Natural killer cell (primary cell): ENCODE measurements at places on chromosomes 1 and 21. TPM values are rescaled to one million over a fixed set of nuclear protein-coding genes. Genes with fewer than 3 reads are reported as not detected.

GRCh38 chr1:15696956-15697521, 12.9 kb downstream of the PLEKHM2 start:
- DNase-seq, result no peak

DNA sequence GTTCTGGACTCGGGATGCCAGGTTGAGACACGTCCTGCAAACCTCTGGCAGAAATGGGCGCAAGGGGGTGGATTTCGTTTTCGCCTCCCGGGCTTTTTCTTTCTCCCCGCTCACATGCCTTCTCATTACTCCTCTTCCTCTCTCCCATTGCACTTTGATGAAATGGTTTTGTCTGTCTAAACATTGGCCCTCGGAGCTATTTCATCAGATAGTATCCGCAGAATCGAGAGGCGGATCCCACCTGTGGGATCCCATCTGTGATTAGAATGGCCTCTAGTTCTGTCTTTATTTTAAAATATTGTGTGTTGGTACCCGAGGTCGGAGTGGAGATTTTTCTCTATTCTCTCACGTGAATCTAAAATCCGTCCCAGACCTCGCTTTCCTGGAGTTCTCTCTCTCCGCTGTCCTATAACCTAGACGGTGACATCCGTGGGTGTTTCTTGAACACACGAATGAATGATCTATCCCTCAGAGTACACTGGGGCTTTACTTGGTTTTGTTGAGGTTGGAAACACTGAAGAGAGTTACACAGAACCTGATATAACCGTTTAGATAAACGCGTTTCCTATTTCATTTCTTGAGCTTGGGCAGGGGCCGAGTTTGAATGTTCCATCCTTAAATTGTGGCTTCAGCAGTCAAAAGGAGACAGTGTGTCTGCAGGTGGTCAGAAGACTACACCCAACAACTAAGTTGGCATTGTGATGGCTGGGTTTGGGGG, 2.0 kb downstream of the EDARADD start:
- DNase-seq, result no peak

DNA sequence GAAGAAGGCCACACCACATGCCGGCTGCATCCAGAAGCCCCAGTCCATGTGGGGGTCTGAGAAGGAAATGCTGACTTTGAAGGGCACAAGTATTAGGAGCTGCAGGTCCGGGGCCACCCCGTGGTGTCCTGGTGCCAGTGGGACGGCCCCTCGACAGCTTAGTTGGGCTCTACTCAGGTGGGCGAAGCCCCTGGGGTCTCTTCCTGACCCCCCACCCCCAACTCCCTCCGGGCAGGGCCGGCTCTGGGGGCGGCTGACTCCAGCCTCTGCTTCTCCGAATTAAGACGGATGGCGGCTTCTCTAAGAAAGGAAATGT, 62.1 kb upstream of the TTC34 start:
- DNase-seq, result no peak

DNA sequence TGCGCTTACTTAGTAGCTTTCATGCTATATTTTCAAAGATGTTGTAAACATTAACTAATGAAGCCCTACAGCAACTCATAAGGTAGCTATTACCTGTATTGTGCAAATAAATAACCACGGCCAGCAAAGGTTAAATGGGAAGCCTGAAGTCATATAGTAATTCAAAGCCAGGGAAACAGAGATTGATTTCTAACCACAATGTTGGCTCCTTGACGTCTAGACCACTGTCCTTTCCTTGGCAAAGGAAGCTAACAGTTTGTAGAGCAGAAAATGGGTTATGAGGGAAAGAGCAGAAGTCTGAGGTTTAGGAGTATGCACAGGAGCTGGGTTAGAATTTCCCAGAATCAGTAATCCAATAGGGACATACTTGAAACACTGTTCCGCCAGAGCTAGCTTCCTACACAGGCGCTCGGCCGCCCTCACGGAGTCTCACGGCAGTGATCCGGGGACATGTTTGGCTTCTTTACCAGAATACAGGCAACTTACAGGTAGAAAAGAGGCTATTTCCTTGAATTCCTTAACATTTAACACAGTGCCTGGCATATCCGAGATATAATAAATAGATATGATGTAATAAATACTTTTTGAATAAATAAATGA, 298.8 kb upstream of the LYPLAL1 start:
- no peak for DNase-seq

DNA sequence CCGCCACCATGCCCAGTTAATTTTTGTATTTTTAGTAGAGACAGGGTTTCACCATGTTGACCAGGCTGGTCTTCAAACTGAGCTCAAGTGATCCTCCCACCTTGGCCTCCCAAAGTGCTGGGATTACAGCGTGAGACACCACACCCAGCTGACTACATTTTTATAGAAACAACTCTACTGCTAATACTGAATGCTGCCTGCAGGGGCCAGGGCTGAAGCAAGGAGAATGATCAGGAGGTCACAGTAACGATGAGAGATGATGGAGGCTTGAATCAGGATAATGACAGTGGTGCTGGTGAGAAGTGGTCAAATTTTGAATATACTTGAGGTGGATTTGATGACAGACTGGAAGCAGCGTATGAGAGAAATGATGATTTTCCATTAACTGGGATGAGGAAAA, 33.3 kb downstream of the ODF2L start:
- DNase-seq, result no peak

- no peak for DNase-seq
Measured at GRCh38 chr1:71666609-71667008, 585.8 kb upstream of the ZRANB2 start.

- no peak for DNase-seq
Measured at GRCh38 chr1:26046246-26047095, 553 bp upstream of the SLC30A2 start.

The SPRR3 gene
- not detected for total RNA-seq

DNA sequence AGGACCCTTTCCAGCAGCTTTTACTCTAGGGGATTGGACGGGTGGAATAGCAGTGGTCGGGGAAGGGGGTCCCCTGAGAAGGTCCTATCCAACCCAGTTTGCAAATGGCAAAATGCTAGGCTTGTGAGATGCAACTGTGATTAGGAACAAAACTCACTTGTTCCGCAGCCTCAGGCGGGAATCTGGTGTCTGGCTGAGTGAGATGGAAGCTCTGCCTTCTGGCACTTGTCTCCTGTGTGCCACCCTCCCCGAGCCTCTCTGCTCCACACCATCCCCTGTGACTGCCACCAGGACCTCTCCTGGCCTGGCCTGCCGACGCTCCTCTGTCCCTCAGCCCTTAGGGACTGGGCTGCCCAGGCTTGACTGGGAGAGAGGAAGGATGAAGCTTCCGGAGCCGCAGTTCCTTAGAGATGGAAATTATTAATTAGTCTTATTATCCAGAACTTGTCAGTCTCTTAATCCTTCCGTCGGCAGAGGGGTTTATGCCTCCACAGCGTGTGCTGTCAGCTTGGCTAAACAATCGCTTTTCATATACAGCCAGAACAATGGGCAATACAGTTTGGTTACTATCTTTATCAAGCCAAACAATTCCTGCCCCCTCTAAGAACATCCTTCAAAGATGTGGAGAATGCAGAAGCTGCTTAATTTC, 292.8 kb upstream of the VAMP3 start:
- DNase-seq, result no peak

GRCh38 chr1:220751111-220751510, 3.0 kb downstream of the MTARC2 start:
- no peak for DNase-seq

GRCh38 chr1:223717695-223718363, 5.5 kb downstream of the CAPN2 start:
- DNase-seq, result peak; percentile 31

- no peak for DNase-seq
Measured at GRCh38 chr1:190338829-190339228, 138.8 kb downstream of the BRINP3 start.

The HEYL gene
- total RNA-seq, result not detected

GRCh38 chr21:33332143-33332542, 7.4 kb downstream of the IFNAR1 start:
- DNase-seq, result peak; percentile 26

DNA sequence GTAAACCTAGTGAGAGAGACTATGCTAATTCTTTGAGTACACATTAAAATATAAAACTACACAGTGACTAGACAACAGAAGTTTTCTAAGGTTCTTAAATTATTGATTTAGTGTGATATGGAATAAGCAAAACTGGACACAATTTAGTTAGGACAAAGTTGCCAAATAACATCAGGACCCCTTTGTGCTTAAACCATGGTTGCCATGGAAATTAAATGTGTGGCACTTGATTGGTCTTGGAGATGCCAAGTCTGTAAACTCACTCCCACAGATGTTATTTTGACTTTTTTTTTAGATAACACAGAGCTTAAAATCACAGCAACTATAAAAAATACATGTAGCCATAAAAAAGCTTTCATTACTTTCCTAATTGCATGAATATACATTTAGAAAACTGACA, 234.6 kb downstream of the BRINP3 start:
- DNase-seq, result no peak

- DNase-seq, result no peak
Measured at GRCh38 chr1:42081475-42081874, 71.7 kb upstream of the GUCA2B start.

GRCh38 chr1:26399034-26399433, 11.6 kb upstream of the LIN28A start:
- no peak for DNase-seq

- no peak for DNase-seq
Measured at GRCh38 chr1:9452516-9453140, 86.6 kb upstream of the SLC25A33 start.
